ENCODE measurements at places on chromosomes 2 and 18. TPM values are rescaled to one million over a fixed set of nuclear protein-coding genes. Genes with fewer than 3 reads are reported as not detected.

SAP130 gene
- total RNA-seq: 1.4 TPM

TOGARAM2 gene
- total RNA-seq: not detected

REG3A gene
- total RNA-seq: not detected

ALS2 gene
- total RNA-seq: 45.3 TPM

GPR35 gene
- total RNA-seq: 1.6 TPM

M1AP gene
- total RNA-seq: 0.17 TPM

GRCh38 chr2:39697454-39697853 is 31.7 kb downstream of the TMEM178A start:
- DNase-seq: no peak

GRCh38 chr2:233358335-233358734 is 4.0 kb downstream of the DGKD start:
- no peak for DNase-seq

GRCh38 chr2:238598802-238599530 is 172.2 kb downstream of the ASB1 start:
- no peak for DNase-seq

GRCh38 chr2:191582355-191582754 is 95.6 kb upstream of the NABP1 start:
- peak; percentile 97 for DNase-seq

DNA sequence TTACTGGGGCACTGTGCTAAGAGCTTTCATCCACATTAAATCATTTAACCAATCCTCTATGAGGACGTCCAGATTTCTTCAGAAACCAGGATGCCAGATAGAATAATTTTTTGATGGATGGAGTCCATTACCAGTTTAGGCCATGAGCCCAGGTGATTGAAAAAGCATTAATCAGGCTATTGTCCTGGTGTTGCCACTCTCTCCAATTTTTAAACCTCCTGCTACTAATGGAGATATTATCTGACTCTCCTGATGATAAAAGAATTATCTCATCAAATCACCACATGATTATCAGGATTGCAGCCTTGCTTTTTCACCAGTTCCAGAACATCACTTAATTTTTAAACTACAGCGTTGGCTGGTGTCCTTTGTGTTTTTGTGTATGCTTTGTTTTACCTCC is 402.2 kb downstream of the CLIP4 start:
- DNase-seq: no peak

DNA sequence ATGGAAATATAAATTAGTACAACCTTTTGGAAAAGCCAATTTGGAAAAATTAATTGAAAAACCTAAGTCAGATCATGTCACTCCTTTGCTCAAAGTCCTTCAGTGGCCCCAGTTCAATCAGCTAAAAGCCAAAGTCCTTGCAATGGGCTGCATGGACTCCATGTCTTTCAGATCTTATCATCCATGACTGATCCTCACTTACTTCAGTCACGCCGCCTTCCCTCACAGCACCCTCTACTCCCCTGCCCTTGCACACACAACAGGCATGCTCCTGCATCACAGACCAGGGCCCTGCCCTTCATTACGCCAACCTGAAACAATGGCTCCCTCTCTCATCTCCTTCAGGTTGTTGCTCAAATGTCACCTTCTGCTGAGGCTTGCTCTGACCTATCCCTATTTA is 15.6 kb downstream of the KANSL3 start:
- no peak for DNase-seq

DNA sequence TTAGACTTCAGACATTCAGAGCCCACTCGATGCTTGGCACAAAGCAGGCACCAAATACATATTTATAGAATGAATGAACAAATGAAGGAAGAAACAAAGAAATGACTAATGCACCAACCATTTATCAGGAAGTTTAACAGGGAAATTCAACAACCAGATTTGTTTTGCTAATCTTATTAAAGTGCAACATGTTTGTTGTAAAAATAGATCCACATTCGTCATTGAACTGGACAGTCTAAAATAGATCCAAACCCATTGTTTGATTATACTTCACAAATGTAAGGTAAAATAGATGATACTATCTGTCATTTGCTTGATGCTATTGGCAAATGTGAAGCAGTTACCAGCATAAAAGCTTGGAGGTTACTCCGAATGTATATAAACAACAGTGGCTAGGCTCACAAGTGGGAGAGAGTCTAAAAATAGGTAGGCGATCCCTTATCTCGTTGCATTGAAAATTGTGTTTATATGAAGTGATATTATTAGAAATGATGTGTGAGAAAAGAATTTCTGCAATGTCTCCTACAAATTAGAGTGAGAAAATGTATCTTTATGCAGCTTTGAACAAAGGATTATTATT is 246.2 kb downstream of the NEDD4L start:
- no peak for DNase-seq

DNA sequence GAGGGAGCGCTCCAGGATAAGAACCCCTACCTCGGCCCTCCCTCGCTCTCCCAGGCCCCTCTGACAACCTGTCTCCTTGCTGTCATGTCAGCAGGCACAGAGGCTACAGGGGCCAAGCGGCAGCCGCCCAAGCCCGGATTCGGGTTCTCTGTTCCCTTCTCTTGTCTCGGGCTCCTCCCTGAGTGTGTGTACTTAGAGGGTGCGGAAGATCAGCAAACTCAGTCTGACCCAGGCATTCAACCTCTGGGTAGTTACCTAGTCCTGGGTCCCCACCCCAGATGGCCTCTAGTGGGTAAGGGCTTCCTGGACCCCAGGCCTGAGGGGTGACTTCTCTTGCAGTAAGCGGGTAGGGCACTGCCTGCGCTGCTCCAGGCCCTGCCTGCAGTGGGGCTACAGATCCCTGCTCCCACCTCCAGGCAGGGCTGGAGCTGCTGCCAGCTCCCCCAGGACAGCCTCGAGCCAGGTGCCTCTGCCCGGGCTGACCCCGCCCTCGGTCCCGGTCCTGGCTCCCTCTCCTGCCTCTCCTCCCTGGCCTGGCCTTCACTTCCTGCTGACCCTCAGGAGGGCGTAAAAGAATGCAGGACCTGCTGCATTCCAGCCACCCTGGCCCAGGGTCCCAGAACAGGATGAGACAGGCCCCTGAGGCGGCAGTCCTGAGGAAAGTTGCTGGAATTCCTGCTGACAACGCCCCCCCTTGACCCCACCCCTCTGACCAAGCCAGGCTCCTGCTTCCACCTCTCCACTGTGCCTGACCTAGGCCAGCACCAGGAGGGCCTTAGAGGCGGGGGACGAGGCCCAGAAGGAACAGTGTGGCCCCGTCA is 22.0 kb downstream of the GPC1 start:
- no peak for DNase-seq

- no peak for DNase-seq
These were observed 557.3 kb upstream of the ZNF804A start for GRCh38 chr2:184041077-184041476.

DNA sequence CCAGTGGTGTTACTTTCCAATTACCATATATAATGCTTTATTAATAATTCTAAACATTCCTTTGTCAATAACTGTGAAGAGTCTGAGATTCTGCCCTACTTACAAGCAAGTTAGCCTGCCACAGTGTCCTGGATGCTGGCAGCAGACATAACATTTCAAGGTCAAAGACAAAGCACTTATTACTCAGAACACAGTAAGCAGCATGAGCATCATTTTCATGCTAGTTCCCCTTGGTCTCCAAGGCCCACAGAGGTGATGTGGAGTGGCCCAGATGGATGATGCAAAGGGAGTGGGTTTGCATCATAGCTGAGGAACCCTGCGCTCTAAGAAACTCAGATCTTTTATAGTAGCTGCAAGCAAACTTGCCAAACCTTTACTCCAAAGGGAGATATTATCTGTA is 349.7 kb downstream of the ZEB2 start:
- no peak for DNase-seq

DNA sequence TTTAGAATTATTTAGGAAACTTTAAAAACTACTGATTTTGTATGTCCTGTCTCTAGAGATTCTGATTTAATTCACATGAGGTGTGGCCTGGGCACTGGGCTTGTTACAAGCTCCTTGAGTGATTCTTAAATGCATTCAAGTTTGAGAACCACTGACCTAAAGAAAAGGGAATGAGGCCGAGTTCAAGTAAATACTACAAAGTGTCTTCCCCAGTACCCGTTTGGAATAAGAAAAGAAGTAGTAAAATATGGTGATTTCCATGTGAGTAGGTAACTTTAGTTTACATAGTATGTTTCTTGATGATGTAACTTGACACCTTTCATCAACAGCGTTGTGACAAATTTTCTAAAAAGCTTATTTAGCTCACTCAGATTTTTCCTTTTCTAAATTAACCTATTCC is 1022.9 kb upstream of the NRXN1 start:
- DNase-seq: no peak

DNA sequence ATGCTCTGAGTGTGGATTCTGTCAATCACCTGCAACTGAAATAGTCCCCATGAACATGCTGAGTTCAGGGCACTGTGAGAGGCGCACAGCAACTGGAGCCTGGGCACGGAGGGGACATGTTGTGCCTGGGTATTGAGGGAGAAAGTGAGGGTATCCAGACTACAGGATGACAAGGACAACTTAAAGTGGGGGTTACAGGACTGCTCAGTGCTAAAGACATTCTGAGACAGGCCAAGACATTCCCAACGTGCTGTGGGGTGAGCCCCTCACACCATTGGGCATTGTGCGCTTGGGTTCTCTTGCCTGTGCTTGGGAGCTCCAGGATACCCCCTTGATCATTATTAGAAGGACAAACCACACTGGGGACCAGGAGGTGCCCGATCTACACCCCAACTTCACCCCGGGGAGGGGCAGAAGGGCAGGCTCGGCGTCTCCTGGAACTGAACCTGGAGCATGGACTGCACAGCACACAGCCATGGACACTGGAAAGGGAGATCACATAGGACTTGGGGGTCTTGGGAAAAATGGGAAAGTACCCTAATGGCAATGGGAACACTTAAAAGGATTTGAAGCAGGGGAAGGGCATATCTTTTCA is 72.5 kb upstream of the HDAC4 start:
- DNase-seq: no peak

DNA sequence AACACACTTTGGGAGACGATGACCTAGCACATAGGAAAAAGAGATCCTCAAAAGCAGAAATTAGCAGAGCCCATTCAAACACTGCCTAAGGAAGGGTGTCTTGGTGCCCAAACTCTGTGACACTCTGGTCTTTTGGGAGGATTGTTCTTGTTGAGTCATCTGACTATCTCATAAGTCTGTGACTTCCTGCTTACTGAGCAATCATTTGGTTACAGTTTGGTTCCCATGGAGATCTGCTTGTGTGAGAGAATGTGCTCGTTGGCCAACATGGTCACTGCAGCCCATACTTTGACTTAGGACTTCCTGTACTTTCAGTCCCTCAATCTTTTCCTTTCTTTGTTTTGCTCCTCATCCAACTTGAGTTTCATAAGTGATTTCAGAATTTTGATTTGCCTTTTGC is 602.9 kb downstream of the NYAP2 start:
- DNase-seq: peak; percentile 90

- DNase-seq: peak; percentile 13
These were observed 74.2 kb downstream of the TNFRSF11A start for GRCh38 chr18:62399276-62399675.

- no peak for DNase-seq
These were observed 15.1 kb upstream of the SUCLG1 start for GRCh38 chr2:84474176-84474575.

- DNase-seq: peak; percentile 82
These were observed 71.1 kb upstream of the MAP4K3 start for GRCh38 chr2:39508198-39508597.

- no peak for DNase-seq
These were observed 187.9 kb downstream of the VAPA start for GRCh38 chr18:10101729-10102128.

DNA sequence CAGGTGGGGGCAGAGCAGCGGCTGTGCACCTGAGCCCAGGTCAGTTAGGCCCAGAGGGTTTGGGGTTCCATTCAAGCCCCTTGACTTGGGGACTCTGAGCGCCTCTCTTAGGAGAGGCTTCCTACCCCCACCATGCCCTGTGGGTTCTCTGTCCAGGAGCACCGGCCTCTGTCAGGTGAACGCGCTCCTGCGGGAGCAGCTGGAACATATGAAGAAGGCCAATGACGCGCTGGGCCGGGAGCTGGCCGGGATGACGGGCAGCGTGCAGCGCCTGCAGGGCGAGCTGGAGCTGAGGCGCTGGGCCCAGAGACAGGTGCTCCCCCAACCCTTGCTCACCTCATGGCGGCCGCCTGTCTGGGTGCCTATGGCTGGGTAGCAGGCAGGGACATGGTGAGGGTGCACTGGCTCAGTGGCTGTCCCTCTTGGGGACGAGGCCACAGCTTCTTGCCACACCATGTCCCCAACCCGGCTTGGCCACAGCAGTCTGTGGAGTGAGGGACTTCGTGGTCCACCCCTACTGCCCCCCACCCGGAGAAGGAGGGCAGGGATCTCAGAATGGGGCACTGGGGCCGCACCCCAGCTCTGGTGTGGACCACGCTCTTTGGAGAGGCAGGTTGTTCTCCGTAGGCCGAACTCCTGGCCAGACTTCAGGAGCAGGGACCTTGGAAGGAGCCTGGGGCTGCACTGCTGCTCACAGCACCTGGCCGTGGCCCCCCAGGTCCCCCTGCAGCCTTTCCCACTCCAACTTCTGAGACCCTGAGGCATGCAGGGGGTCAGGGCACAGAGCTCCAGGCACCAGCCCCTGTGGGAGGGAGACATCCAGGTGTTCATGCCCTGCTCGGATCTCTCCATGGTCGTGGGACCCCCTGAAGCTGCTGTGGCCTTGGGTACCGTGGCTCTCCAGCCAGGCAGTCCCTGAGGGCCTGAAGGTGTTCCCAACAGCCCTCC is 19.7 kb downstream of the CROCC2 start:
- no peak for DNase-seq

DNA sequence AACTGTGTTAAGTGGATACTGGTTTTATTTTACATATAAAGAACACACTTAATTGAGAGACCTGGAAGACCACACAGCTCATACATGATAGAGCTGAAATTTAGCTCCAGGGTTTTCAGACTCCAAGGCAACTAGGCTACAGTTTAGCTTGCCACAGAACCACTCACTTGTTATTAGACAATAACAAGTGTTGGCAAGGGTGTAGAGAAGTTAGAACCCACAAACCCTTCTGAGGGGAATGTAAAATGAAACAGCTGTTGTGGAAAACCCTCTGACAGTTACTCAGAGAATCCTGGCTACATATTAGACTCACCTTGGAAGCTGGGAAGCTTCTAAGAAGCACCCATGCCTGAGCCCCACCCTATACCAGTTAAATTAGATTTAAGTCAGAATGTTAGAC is 75.3 kb downstream of the MAP3K20 start:
- no peak for DNase-seq

DNA sequence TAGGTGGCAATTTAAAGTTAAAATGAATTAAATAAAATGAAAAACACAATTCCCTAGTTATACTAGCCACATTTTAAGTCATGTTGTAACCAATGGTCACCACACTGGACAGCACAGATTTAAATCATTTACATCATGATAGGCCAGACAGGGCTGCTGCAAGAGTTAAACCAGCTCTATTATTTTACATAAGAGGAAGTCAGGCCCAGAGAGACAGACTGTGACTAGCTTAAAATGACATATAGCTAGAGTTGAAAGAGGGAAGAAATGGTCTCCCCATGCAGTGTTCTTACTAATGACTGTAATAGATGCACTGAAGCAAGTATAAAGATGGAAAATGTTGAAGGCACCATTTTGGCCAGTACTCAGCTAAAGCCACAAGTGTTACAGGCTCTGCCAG is 69.6 kb downstream of the SLC66A3 start:
- DNase-seq: no peak
